ENCODE measurements at places on chromosomes 2 and 18.
A peak's percentile ranks its signal among the peaks of the same experiment; 100 is the strongest.

DNA sequence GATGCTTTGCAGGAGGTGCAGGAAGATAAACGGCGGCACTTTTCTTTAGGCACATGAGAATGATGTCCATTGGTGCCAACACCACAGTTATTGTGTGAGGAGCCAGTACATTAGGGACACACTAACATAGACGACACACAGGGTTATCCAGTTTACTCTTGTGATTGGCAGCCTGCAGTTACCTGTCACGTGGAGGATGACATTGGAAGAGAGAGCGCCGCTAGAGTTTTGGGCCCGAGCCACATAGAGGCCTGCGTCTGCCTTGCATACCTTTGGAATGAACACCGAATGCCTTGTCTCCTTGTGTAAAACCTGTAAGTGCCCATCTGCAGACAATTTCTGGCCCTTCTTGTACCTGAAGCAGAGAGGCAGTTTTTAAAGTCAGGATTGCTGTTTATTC is 26.9 kb upstream of the TTN start:
- no peak for DNase-seq

DNA sequence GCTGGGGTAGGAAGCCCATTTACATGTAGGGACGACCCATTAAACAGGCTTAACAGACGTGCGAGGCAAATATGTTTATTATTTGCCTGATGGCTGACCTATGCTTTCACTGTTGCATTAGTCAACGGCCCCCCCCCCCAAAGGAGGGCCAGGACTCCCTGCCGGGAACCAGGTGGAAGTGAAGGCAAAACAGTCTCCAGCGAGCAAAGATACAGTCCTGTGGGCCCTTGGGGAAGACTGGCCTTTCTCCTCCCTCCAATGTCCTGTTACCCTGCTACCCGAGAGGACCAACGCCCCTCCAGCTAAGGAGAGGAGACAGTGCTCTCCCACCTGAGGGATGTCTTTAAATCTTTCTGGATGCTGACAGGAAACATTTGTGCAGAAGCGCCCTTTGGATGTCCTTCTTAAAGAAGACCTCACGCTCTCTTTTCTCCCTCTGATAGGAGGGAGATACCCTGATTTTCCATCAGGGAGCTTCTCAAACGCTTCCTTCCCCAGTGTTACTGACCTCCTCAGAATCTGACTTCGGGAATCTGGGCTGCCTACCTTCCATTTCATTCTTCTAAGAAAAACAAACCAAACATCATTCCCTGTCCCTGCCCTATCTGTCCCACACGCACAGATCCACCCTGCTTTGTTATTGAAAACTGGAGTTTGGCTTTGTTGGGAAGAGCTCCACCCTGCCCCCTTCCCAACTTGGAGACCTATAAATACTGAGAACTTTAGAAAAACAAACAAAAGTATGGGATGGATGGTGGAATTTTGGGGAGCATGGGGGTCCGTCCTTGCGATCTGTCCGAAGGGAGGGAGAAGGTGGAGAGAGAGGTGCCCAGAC is 135.9 kb upstream of the SIX3 start:
- DNase-seq, result no peak

- DNase-seq, result no peak
Measured at GRCh38 chr2:232415138-232415690, 8.6 kb downstream of the ALPG start.

GRCh38 chr2:224922142-224922727 is 120.0 kb downstream of the DOCK10 start:
- DNase-seq, result no peak

DNA sequence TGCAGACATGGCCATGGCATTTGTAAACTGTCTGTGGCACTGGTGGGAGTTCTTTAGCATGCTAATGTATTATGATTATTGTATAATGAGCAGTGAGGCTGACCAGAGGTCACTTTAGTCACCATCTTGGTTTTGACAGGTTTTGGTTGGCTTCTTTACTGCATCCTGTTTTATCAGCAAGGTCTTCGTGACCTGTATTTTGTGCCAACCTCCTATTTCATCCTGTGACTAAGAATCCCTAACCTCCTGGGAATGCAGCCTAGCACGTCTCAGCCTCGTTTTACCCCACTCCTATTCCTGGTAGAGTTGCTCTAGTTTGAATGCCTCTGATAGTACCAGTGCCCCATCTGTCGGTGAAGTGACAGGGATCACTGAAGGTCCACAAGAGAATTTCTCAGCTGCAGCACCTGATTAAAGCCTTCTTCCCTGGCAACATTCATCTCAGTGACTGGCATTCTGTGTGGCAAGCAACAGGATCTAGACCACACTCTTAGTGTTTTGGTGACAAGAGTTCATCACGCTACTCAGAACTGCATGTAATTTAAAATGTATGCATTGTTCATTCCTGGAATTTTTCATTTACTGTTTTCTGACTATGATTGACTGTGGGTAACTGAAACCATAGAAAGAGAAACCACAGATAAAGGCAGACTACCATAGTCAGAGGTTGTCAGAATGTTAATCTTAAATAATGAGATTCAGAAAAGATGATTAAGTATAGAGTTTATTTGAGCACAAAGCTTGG is 43.0 kb upstream of the GPR39 start:
- no peak for DNase-seq

DNA sequence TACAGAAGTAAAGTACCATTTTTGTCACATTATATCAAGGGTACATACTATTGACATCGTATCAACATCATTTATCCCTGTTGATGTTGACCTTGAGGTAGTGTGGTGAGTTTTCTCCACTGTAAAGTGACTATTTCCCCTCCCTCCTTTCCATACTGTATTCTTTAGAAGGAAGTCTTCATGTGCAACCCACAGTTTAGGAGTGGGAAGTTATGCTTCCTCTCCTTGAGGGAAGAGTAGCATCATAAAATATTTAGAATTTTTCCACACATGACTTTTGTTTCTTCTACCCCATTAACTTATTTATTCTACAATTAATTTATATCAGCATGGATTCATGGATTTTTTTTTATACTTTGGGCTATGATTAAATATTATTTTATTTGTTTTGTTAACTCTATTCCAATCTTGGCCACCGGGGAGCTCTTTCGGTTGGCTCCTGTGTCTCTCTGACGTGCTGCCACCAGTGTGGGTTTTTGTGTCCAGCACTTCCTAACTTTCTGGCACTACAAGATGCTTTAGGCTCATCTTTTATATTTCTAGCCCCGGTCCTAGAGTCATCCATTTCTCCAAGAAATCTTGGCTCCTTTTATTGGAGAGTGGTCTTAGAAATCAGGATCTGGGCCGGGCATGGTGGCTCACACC is 19.0 kb downstream of the AQP12B start:
- no peak for DNase-seq

GRCh38 chr2:217336694-217337093 is 476.8 kb upstream of the TNP1 start:
- no peak for DNase-seq

GRCh38 chr2:69801745-69802290 is 27.6 kb upstream of the GMCL1 start:
- DNase-seq, result peak; percentile 46

DNA sequence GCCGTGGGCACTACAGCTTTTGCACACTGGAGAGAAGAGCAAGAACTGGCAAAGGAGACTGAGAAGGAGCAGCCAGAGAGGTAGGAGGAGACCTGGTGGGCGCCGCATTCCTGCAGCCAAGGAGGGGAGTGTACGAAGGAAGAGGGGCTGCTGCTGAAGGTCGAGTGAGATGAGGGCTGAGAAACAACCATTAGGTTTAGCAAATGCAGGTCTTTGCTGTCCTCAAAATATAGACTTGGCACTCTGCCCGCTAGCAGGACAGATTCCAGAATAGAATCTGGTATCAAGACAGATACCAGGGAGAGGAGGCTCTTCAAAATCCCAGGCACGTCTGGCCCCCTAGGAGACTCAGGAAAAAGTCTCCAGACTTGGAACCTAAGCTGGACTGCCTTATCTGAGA is 83.0 kb downstream of the TGOLN2 start:
- DNase-seq, result no peak

DNA sequence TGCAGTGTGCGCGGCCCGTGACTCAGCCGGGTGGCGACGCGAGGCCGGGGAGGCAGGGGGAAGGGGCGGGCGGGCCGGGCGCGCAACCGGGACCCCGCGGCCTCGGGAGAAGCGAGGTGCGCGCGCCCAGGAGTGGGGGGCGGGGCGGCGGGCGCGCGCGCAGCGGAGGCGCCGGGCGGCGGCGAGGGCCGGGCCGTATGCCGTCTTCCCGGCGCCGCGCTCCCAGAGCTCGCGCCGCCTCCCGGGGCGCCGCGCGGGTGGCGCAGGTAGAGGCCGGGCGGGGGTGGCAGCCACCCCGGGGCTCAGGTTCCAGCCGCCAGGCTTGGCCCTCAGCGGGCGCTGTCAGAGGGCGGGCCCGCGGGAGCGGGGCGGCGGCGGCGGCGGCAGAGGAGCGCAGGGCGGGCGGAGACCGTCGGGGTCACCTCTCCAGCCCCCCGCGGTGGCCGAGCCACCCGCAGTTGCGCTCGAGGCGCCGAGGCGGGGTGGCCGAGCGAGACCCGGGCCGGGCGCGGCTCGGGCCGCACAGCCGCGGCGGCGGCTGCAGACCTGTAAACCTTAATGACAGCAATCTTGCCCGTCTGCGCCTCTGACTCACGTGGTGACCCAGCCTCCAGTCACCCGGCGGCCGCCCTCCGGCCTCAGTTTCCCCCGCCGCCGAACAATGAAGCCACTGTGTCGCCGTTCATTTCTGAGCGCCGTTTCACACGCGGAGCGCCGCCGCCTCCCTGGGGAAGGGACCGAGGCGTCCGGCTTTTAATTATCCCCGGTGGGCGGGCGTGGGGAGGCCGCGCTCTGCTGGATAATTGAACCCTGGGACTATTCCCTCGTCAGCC is 25.3 kb upstream of the SMAD7 start:
- peak; percentile 58 for DNase-seq

GRCh38 chr2:231614559-231615057 is 21.9 kb downstream of the TEX44 start:
- DNase-seq, result no peak

GRCh38 chr2:189188115-189188805 is 8.7 kb upstream of the COL5A2 start:
- no peak for DNase-seq

DNA sequence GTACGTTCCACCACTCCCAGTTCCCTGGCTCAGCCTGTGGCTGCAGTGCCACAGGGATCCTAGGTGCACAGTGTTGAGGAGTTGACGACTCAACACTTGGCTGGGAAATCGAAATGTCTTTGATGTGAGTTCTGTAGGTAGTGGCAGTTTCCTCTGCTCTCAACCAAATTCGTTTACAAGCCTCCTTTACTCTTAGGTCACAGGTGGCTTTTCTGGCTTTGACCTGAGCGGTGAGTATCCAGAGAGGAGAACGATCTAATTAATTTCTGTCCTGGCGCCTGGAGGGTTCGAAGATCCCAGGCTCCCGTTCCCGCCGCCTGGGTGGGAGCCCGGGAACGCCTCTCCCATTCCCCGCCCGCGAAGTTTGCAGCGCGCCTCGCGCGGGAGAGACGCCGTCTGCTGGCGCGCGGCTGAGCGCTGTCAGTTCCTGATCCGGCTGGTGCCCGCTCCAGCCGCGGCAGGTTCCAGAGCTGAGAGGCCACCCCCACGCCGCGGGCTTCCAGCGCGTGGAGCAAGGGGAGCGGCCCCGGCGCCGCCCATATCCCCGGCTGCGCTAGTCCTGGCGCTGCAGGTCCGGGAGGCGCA is at the start of gene LAMA3:
Gene LAMA3, plus strand, starts transcription at position 423 of the 585 bp plus-strand sequence. CDS start 231 bp downstream, outside the sequence.
- DNase-seq, result peak; percentile 19

- no peak for DNase-seq
Measured at GRCh38 chr2:43276266-43276941, 50.0 kb upstream of the ZFP36L2 start.

DNA sequence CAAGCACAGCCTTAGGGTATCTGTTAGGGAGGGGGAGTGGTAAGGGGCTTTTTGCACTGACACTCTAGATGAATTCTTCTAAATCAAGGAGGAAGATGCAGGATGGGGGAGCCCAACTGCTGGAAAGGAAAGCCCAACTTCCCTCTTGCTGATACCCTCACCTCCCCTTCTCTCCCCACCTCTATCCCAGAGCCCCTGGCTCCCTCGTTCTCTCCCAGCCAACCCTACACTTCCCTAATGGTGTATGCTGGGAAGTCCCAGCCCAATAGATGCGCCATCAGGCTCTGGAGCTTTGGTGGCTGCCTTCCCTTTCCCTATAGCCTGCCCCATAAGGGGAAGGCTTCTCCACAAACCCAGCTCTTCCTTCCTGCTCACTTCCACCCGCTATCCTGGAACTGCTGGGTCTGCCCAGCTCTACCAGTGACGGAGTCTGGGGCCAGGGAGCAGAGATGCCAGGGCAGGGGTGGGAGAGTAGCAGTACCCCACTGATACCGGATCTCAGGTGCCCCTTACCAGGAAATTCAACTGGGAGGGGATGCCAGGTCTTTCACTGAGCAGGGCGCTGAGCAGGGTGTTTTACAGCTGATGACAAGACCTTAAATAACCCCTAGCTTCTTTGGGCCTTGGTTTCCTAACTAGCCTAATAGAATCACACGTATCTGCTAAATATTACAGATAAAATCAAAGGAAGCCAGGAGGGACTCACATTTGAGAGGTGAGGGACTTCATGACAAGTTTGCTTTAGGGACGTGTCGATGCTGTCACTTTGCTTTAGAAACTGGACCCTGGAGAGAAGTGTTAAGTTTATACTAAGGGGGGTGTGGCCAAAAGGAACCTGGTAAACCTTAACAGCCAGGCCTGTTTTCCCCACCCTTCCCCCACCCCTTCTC is 82.6 kb downstream of the DNMT3A start:
- no peak for DNase-seq

DNA sequence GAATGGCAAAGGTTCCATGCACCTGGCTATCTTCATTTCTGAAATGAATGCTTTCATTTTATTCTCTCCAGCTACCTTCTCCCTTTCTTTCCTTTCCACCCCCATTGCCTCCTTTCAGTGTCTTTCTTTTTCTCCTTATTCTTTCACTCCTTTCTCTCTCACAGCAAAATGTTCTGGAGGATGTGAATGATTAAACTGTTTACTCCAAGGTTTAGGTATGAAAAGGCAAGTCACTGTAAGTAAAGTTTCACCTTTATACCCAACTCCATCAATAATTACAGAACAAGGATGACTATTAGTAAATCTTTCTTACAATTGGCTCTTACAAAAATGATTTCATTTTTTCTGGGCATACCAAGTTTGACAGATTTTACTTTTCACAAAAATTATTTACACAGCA is 4.3 kb downstream of the PAX8 start:
- DNase-seq, result no peak

DNA sequence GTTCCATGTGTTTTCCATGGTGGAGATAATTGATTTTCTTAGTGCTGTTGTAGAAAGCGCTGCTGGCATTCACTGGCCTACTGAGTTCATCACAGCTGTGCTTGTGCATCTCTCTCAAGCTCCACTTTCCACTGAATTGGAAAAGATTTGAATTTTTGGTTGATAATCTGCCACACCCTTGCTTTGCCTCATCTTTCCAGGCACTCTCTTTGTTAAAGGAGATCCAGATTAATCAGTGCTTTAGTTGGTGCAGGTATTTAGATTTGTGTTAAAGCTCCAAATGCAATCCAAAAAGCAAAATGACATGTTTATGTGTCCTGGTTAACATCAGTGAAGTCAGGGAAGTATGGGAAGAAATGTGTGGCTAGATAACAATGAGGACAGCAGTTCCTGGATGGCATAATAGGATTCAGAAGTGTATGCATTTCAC is 2.7 kb upstream of the COL3A1 start:
- DNase-seq, result no peak

- DNase-seq, result no peak
Measured at GRCh38 chr2:150733051-150733618, 245.7 kb upstream of the RND3 start.

GRCh38 chr2:74406035-74406434 is 15.4 kb downstream of the C2orf81 start:
- no peak for DNase-seq
